ENCODE measurements at places on chromosomes 16 and 17.
A peak's percentile ranks its signal among the peaks of the same experiment; 100 is the strongest.

DNA sequence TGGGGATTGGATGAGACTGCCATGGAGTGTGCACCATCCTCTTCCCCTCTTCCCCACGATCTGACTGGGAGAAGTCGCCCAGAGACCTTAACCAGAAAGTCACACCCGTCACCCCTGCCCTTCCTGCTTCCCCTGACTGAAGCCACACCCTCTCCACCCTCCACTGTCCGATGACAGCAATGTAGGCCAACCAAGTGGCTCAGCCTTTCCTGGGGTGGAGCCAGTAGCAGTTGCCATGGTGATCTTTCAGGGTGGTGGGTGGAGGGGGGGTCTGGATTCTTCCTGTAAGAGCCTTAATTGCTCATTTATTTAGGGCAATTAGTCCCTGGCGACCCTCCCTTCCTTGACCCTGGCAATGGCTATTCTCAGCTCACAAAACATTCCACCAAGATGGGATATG is 37.5 kb upstream of the PHB1 start:
- no peak for DNase-seq

DNA sequence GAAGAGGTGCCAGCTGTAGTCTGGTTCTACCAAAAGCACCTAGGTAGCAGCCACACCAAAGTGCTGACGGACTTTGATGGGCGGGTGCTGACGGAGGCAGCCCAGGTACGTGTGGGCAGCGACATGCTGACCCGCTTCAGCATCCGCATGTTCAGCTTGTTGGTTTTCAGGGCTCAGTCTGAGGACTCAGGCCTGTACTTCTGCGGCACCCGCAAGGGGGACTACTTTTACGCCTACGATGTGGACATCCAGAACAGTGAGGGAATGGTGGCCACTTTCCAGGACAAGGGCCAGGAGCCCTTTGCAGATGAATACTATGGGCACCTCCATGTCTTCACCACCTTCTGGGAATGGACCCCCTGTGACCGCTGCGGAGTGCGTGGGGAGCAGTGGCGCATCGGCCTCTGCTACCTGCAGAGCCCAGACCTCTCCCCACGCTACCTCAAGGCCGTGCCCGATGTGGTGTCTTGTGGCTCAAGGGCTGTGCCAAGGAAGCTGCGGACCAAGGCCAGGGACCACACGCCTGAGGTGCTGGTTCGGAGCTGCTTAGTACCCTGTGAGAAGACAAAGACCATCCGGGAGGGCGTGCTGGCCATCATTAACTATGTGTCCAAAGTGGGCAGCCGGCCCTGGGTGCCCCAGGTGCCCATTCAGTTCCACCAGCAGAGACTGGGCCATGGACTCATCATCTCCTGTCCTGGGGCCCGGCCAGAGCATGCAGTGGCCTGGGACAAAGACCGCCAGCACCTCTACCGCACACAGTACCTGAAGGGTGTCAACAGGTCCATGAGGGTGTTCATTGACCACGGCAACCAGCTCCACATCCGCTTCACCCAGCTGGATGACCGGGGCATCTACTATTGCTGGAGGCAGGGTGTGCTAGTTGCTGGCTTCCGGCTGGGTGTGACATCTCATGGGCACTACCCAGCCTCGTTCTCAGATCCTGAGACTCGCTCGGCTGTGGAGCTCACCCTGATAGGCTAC is 5.0 kb upstream of the EFTUD2 start:
- DNase-seq, result no peak

DNA sequence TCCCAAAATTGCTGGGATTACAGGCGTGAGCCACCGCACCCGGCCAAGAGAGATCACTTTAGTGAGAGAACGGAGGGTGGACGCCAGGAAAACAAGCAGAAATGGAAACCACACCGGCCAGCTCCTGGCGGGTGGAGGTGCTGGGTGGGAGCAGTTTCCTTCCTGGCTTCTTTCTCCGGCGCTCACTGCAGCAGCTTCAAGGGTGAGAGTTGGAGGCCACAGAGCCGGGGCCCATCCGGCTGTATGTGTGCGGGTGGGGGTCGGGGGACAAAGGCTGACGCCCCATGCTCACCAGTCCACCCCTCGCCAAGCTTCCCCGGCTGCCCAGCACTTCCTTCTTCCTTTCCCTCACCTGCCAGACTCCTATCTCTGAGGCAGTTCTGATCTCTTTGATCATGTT is 13.5 kb upstream of the BHLHA9 start:
- no peak for DNase-seq

DNA sequence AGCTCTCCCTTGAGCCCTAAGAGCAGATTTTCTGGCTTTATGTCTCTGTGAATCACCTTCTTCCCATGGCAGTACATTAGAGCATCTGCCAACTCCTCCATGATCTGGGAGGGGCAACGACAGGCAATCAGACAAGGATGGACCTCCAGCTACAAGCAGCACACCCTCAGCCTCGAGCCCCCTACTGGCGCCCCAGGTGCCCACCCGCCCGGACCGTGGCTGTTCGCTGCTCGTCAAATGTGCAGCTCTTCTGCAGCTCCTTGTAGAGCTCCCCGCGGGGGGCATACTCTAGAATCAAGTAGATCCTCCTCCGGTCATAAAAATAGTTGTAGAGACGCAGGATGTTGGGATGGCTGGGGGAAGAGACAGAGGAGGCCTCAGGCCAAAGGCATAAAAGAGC is 3.8 kb downstream of the AURKB start:
- DNase-seq, result no peak

DNA sequence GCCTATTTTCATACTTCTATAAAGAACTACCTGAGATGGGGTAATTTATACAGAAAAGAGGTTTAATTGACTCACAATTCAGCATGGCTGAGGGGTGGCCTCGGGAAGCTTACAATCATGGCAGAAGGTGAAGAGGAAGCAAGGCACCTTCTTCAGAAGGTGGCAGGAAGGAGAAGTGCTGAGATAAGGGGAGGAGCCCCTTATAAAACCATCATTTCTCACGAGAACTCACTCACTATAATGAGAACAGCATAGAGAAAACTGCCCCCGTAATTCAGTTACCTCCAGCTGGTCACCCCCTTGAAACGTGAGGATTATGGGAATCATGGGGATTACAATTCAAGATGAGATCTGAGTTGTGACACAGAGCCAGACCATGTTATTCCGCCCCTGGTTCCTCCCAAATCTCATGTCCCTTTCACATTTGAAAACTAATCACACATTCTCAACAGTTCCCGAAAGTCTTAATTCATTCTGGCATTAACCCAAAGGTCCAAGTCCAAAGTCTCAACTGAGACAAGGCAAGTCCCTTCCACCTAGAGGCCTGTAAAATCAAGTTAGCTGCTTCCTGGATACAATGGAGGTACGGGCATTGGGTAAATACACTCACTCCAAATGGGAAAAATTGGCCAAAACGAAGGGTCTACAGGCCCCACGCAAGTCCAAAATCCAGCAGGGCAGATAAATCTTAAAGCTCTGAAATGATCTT is 237.7 kb downstream of the CDH13 start:
- DNase-seq, result no peak

- no peak for DNase-seq
Observed at GRCh38 chr17:57622683-57623433, 122.2 kb downstream of the CCDC182 start.

DNA sequence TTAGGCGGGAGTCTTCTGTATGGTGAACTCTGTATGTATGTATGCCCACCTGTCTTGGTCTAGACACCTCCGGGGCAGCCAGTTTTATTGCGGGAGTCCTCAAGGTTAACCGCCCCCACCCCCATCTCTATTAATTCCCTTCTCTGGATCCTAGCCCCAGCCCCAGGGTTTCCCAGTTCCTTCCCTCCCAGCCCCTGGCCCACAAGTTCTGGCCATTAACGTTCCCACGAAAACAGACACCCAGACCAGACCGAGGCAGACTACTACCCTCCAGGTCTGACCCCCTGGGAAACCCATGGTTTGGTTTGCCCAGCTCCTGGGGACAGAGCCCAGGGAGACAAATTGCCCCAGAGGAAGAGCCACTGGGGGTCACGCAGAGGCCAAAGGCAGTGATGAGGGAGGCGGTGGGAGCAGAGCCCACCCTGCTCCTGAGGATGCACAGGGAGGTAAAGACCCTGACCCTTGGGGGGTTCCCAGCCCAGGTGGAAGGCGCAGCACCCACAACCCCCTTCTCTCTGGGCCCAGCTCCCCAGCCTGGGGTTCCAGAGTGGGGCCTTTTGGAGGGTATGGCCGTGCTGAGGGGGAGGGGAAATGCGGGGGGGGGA is 8.5 kb downstream of the TBKBP1 start:
- DNase-seq, result no peak

- peak; percentile 97 for DNase-seq
Observed at GRCh38 chr16:58000706-58001676, at the start of gene USB1. USB1 (plus strand) TSS chr16:58001407; CDS start chr16:58001484, 77 bp downstream.

DNA sequence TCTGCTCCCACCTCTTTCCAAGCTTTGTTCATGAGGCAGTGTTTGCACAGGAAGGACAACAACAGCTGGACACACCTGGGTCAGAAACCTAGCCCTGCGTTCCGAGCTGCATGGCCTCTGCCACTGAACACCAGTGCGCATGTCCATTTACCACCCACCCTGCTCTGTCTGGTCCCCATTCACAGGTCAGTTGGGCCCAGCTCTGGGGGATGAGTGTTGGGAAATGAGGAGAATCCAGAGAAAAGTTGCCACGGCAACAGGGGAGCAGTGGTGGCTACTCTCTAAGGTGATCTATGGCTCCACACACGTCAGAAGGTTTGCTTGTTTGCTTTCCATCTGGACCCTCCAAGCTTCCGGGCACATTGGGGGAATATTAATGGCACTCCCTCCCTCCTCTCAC is 70.4 kb upstream of the ASIC2 start:
- no peak for DNase-seq

DNA sequence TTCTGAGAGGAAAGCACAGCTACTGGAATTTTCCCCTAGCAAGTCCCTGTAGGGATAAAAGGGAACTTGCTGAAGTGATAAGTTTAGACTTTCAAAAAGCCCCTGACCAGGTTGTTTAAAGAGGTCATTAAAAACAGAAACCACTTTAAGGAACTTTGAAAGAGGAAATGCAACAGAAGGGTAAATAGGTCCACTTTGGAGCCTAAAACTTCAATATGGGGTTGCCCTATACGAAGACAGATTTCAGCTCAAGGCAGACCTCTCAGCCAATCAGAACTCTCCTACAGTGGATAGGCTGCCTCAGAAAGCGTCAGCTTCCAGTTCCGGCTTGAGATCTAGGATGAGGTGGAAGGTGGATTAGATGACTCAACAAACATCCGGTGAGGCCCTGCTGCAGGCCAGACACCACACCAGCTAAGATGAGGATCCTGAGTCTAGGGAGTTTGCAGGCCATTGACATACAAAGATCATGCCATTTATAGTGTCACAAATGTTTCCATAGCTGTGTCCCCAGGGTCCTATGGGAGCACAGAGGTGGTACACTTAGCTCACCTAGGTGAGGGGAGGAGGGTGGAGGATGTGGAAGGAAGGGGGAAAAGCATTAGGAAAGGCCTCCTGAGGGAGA is 7.9 kb upstream of the MFSD6L start:
- peak; percentile 34 for DNase-seq

GRCh38 chr17:40354221-40355122 is 10.1 kb downstream of the GJD3 start:
- DNase-seq, result no peak

GRCh38 chr16:30786115-30786935 is 680 bp downstream of the ZNF629 start:
- DNase-seq, result no peak

GRCh38 chr16:57373117-57373947 is 1.0 kb downstream of the CX3CL1 start:
- DNase-seq, result no peak

- no peak for DNase-seq
Observed at GRCh38 chr17:12256380-12256995, 235.8 kb downstream of the MAP2K4 start.

GRCh38 chr17:69913616-69914015 is 161.4 kb upstream of the KCNJ16 start:
- no peak for DNase-seq

DNA sequence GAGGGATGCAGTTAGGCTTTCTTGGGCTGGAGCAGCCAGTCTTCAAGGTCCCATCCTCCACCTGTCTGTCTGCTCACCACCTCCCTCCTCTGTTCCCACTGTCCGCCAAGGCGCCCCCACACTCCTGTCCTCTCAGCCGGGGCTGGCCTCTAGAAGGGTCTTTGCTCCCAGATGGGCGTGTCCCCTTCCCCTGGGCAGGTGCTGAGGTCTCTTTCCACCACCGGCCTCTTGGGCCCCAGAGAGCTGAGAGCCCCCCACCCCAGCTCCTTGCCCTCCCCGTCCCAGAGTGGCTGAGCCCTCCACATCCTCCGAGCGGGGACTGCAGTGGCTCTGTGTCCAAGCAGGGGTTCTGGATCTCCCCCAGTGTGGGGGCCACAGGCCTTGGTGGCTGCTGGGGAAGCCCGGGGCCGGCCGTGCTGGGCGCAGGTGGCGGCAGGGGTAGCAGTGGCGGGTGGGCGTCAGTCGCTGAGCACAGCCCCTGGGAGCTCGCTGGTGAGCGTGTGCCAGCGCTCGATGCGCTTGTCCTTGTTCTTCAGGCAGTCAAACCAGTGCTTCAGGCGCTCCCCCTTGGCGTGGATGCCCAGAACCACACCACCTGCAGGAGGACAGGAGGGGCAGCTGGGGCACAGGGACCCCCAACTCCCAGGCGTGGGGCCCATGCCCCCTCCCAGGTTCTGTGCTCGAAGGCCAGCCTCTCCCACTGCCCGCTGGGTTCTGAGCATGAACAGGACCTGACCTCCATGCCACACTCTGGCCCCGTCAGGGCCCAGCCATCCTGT is 9.8 kb downstream of the SCGB1C2 start:
- DNase-seq, result peak; percentile 13

DNA sequence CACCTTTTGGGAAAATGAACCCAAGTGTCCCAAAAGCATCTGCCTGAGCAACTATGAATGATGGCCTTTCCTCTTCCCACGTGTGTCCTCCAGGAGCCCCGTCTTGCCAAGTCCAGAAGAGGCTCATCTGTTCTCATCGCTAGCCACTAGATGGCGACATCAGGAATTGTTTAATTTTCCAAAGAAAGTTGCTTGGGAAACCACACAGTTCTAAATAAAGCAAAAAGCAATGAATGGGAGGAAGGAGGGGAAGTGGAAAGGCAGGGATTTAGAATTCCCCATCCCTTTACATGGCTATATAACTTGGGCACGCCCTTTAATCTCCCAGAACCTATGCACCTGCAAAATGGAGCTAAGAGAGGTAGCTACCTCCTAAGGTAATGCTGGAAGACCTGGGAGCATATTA is 9.0 kb upstream of the CDH5 start:
- DNase-seq, result no peak

DNA sequence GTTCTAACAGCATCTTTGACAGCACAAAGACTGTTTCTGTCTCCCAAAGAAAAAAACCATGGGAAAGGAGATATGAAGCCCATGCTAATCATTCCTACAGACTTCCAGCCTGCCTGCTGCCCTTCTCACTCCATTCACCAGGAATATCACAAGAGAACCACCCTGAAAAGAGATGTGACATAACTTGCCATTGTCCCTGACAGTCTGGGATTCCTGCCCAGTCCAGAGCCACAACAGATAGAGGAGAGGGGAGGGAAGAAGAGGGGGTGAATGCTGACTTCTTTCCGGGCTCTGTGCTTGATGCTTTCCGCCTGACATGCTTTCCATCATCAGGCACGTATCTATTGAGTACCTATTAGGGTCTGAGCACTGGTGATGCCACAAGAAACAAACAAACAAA is 31.6 kb upstream of the ASIC2 start:
- no peak for DNase-seq
